Aorta (tissue), 5 donors: ENCODE measurements at places on chromosomes 7 and 10. TPM values are rescaled to one million over a fixed set of nuclear protein-coding genes. Genes with fewer than 3 reads are reported as not detected.

- no peak for DNase-seq
Measured at GRCh38 chr7:135933509-135934188, 43.5 kb downstream of the MTPN start.

- DNase-seq: no peak
Measured at GRCh38 chr7:51065766-51066165, 250.8 kb downstream of the COBL start.

DNA sequence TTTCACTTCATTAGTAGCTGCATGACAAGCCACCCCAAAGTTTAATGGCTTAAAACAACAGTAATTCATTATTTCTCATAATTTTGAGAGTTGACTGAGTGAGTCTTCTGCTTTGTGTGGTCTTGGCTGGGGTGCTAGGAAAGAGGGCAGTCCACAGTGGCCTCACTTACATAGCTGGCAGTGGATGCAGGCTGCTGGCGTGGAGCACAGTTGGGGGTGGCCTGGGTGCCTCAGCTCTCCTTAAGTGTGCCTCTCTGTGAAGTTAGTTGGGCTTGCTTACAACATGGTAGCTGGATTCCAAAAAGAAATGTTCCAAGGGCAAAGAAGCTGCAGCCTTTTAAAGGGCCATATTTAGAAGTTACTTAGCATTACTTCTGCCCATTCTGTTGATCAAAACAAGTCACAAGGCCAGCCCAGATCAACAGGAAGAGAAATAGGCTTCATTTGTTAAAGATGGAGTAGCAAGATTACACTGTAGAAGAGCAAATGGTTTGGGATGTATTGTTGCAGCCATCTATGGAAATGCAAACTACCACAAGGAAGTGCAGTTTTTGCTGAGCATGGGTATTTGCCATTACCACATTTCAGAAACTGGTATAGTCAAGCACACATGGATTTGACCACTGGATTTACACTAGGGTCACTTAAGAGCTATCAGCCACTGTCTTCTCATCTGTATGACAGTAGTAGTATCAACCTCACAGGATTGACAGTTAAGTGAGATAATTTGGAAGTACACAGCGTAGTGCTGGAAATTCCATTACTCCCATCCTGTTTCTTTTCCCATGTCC is 33.6 kb downstream of the ZEB1 start:
- DNase-seq: no peak

DNA sequence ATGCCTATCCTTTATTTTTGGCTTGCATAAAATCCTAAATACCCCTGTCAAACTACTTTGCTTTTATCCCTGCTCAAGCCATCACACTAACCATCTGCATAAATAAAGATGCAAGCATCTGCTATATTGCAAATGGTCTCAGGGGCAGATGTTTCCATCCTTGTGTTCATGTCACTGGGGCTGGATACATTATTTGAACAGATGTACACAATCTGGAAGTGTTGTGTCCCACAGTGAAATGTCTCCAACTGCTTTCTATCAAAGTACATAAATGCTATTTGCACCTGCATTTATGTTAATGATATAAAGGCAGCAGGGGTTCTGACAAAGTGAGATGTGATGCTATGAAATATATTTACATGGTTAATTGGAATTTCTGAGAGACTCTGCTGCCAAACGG is 163.1 kb downstream of the ZNF438 start:
- DNase-seq: no peak

DNA sequence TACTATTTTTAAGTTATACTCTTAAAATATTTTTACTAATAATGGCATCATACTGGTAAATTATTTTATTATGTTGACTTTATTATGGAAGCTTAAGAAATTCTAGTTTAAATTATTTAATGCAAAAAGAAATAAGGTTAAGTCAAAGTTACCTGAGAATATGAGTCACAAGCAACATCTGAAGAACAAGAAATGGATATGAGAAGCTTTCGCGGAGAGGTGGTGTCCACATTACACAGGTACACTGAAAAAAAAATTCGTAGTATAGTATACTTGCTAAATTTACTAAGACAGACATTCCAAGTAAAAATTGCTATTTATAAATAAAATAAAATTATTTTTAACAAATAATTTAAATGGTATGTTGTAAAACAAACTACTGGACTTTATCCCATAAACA is 143.8 kb downstream of the AVL9 start:
- DNase-seq: no peak

DNA sequence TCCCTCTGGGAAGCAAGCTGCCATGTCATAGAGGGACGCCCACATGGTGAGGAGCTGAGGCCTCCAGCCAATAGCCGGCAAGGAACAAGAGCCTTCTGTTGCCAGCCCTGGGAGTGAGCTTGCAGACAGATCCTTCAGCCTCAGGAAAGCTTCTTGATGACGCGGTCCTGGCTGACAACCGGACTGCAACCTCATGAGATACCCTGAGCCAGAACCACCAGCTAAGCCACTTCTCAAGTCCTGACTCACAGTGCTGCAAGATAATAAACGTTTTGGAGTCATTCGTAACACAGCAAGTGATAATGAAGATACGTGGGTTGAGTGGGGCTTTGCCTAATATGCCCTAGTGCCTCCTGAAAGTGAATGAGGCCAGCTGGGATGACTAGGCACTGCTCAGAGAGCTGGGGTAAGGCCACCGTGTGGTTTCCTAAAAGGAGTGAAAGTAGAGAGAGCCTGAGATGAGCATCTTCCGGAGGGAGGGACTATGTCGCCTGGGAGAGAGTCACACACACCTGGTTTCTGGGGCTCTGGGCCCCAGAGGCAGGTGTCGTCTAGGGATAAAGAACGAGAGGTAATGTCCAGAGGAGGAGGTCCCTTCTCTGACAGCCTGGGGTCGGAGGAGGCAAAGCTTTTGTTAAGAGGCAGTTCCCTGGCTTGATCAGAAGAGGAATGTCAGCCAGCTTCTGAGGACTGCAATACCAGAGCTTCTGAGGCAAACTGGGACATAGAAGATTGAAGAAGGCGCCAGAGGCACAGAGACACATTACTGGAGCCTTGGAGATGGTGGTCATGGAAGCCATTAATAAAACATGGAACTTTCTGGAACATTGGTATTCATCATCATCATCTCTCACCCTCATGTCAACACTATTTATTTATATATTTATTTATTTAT is 53.6 kb downstream of the PYROXD2 start:
- DNase-seq: peak; percentile 92

- DNase-seq: no peak
Measured at GRCh38 chr10:72338180-72338579, 16.5 kb downstream of the DNAJB12 start.

- no peak for DNase-seq
Measured at GRCh38 chr10:107826171-107826570, 661.7 kb upstream of the SORCS1 start.

The PTPRE gene
- polyA plus RNA-seq: 4.9 TPM

The ETV1 gene
- 7.1 TPM for polyA plus RNA-seq

The LBX1 gene
- not detected for polyA plus RNA-seq
